Neural crest cell (in vitro differentiated cells): ENCODE measurements at places on chromosomes 12 and 14. TPM values are rescaled to one million over a fixed set of nuclear protein-coding genes. Genes with fewer than 3 reads are reported as not detected.
A peak's percentile ranks its signal among the peaks of the same experiment; 100 is the strongest.

DNA sequence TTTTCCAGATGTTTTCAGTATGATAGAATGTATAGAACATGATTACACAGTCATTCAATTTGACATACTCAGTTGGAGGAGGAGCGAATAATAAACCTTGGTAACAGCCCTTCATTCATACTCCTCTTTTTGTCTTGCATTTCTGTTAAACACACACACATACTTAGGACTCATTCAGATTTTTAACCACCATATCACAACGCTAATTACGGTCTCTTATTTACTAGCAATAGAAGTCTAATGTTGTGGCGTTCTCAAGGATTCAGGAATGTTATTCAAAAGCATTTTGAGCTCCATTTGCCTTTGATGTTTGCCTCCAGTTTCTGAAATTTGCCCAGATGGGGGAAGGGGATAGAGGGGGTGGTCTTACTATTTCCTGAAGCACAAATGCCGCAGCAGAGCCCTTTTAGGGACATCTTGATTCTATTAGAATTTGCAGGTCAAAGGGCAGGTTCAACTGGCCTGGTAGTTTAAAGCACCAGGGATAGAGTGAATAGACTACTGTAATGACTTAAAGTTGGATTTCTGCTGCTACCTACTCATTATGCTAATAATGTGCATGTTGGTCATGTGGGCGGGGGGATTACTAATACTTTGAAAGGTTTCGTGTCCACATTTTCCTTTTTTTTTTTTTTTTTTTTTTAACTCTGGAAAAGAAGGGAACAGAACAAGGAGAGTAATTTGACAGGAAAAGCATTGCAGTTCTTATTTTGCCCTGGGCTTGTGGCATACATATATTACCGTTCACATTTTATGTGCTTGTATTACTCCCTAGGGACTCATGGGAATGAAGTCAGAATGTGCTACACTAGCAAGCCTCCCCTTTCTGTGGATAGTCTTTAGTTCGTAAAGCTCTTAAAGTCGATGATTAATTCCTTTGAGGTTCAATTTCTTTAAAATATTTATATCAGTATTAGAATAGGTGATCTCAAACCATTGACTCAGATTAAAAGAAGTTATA is 226.8 kb downstream of the FBXL14 start:
- peak; percentile 30 for DNase-seq

ACSM4 gene
- total RNA-seq, result not detected in 2 replicates

DNA sequence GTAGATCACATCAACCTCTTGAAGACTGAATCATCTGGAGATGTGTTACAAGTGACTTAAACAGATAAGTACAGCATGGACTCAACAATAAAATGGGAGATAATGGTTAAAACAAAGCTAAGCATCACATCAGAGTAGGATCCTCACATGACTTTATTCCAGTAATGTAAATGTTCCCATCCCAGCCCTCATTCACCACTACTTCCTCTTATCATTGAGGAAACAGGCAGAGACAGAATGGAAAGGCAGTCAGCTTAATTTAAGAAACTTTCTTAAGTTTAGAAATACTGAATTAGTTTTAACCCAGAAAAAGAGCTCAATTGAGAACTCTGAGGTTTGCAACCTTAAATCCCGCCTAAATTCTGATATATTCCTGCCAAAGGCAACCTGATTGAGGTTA is 1.2 kb upstream of the ALG10 start:
- DNase-seq, result no peak

DNA sequence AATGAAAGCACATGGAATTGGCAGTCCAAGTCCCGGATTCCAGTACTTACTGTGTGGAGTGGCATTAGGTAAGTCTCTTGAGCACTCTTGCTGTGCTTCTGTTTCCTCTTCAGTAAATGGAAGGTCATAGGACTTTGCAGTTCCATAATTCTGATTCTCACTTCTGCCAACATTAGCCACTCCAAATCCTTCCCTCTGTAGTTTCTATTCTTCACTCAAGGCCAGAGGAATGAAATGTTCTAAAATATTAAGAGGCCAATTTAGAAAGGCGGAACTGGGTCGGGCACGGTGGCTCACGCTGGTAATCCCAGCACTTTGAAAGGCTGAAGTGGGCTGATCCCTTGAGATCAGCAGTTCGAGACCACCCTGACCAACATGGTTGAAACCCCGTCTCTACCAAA is 19.8 kb upstream of the SLC5A8 start:
- no peak for DNase-seq

DNA sequence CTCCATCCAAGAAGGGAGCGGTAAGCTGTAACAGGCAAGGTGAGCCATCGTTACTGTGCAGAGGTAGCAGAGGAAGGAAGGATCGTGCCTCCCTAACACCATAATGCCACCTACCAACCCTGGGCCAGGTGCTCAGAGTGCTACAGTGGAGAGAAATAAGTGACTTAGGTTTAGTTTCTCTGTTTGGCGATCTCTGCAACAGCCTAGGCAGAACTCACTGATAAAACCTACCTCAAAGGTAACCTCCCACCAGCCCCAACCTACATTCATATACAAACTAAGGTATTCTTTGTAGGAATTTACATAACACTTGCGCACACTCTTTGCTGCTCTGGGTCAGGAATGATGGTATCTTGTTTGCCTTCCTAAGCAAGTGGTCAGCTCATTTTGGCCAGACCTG is 93.4 kb upstream of the TMEM132D start:
- DNase-seq, result no peak

DNA sequence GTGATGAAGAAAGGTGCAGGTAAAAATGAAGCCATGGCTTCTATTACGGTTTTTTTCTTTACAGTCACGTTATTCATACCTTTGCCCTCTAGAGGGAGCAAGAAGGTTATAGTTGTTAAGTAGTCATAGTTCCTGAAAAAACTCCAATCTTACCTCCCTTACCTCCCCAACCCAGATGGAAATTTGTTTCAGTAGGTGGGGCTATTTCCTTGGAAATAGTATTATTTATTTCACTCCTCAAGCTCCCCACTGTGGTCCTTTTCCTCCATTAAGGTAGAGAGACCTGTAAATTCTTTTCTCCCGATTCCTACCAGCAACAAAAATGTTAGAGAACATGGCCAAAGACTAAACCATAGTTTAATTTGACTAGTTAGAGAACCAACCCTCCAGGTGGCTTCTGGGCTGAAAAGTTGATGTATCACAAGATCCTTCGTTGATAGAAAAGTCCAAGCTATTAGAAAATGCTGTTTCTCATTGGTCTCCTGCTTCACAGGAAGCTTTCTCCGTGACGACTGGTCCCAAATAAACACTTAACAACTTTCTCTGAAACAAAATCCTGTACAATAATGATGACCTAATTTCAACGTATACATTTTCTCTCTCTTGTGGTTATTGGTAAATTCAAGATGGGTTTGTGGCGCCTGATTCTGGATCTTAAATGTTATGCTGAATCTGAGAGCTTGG is 43.5 kb downstream of the TMX1 start:
- no peak for DNase-seq

- DNase-seq, result no peak
Measured at GRCh38 chr14:69593018-69593677, 18.2 kb upstream of the SUSD6 start.

ADCY4 gene
- total RNA-seq, result 0.49 TPM in 1 of 2 replicates, not detected in the other

- no peak for DNase-seq
Measured at GRCh38 chr14:56660677-56661389, 81.2 kb downstream of the TMEM260 start.

ATG101 gene
- total RNA-seq, result 32.1 and 34.3 TPM in 2 replicates

ZNF10 gene
- 14.7 and 19.0 TPM in 2 replicates for total RNA-seq

GRCh38 chr14:68926236-68926635 is 52.9 kb downstream of the ACTN1 start:
- no peak for DNase-seq

SLCO1B1 gene
- 0.21 TPM in 1 of 2 replicates, not detected in the other for total RNA-seq

DNA sequence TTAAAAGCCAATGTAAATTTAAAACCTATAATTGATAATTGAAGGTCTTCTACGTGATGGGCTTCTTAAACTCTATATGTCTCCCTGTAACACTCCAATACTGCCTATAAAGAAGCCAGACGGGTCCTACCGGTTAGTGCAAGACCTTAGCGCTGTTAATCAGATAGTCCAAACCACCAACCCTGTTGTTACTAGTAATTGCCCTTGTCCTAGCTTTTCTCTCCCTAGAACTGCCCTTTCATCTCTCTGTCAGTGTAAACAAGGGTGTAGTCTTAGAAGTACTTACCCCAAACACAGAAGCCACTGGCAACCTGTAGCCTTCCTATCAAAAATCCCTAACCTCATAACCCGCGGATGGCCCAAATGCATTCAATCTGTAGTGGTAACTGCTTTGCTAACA is 243.0 kb upstream of the DIO3 start:
- no peak for DNase-seq

CCDC38 gene
- 0.18 TPM in 1 of 2 replicates, not detected in the other for total RNA-seq

PLXNC1 gene
- 4.3 and 5.8 TPM in 2 replicates for total RNA-seq

GRCh38 chr14:72892879-72893635 is 844 bp downstream of the DPF3 start:
- DNase-seq, result peak; percentile 25

DNA sequence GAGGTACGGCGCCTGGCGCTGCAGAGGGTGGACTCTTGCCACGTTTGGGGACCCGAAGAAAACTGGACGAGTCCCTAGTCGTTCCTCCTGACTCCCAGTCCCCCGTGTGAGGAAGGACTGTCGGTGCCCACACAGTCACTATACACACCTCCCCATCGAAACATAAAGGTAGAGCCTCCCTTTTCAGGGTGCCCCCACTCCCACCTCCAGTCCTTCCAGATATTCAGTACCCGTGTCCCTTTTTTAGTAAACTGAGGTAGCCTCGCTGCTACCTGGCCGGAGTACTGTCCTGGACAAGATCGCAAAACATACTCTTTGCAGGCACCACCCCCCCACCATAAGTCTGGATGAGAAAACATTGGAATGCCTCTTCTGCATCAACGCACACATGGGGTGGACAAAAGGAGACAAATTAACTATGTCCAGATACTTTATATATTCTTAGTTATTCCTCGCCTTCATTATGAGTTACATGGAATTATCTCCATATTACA is 610 bp upstream of the KMT2D start:
- no peak for DNase-seq

CD69 gene
- not detected in 2 replicates for total RNA-seq

SELPLG gene
- total RNA-seq, result 0.39 and 0.51 TPM in 2 replicates

DNA sequence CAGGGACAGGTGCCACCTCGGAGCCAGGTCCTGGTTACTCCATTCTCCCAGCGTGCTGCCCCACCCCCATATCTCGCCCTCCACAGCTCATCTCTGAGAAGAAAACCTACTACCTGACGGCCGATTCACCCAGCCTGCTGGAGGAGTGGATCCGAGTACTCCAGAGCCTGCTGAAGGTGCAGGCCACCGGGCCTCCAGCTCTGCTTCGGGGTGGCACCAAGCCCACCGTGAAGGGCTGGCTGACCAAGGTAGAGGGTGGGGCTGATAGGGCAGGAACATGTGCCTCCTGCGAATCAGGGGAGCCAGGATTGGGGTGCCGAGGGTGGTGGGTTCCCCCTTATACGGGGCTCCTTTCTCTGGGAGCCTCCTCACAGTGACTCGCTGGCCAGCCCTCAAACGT is 25.9 kb downstream of the PIGH start:
- DNase-seq, result no peak

- DNase-seq, result no peak
Measured at GRCh38 chr14:100017553-100017952, 47.7 kb upstream of the EVL start.

- DNase-seq, result peak; percentile 38
Measured at GRCh38 chr14:58331111-58331510, 32.8 kb downstream of the ARID4A start.

RITA1 gene
- 20.0 and 20.1 TPM in 2 replicates for total RNA-seq

TBC1D30 gene
- total RNA-seq, result 2.0 and 2.6 TPM in 2 replicates
